ENCODE measurements at places on chromosomes 7 and 10. TPM values are rescaled to one million over a fixed set of nuclear protein-coding genes. Genes with fewer than 3 reads are reported as not detected.

IDI1 gene
- 30.3 TPM for total RNA-seq

PRF1 gene
- 1.4 TPM for total RNA-seq

CYP2W1 gene
- total RNA-seq, result not detected

NEURL1 gene
- total RNA-seq, result 0.41 TPM

CCL24 gene
- total RNA-seq, result not detected

ZNF804B gene
- 0.41 TPM for total RNA-seq

CALML3 gene
- total RNA-seq, result not detected

PIP gene
- not detected for total RNA-seq

INTS1 gene
- 31.2 TPM for total RNA-seq

CFAP43 gene
- 0.49 TPM for total RNA-seq

DNA sequence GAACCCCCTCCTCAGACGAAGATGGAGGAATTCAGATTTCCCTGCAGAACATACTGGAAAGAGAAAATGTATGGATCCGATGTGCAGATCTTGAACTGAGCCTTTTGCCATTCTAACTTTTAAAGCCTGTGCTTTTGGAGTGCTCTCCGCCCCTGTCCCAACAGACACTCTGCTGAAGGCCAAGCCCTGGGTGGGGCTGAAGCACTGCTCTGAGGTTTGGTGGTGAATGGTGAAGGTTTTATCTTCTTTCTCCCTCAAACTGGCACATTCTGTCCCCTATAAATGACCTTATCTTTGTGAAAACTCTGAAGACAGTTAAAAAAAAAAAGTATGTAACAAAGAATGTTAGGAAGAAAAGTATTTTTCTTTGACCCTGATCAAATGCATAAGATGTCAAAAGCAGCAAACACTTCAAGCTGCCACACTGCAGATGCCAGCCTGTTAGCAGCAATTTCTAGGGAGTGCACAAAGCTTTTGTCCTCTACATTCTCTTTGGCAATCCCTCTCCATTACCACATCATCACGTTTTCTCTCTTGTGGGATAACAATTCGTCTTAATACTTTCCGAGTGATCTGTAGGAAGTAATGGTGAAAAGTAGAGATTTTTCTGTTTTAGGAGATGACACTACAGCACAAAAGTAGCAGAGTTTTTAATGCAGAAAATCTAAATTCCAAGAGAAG, 137.3 kb upstream of the CCDC6 start:
- DNase-seq, result no peak

- DNase-seq, result peak; percentile 94
Measured at GRCh38 chr10:104330168-104331110, 7.8 kb downstream of the ITPRIP start.

DNA sequence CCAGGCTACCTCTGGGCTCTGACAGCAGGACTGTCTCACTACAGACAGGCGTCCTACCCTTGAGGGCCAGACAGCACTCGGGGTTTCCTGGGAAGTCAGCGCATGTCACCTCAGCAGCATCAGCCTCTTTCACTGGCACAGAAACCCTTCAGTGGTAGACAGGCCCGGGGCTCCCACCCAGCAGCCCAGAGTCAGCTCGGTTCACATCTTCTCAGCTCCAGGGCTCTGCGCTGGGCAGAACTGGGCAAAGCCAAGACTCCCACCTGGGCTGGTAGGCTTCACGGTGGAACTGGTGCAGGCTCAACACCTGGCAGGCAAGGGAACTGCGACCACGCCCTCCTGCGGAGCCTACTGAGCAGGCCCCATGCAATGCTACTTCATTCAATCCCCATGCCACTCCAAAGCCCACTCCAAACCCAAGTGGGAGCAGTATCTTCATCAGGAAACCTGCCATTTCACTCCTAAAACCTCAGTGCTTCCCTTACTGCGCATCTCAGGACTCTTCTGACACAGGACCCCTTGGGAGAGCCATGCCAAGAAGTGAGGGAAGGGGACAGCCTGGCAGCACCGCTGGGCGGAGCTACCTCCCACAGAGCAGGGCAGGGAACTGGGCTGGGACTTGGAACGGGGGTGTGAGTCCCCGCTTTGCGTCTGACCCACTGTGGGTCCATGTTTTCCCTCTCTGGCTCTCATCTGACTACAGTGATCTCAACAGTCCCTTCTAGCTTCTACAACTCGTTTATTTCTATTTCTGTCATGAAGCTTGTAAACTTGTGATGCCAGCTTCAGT, 60.4 kb downstream of the SCRN1 start:
- DNase-seq, result no peak

DNA sequence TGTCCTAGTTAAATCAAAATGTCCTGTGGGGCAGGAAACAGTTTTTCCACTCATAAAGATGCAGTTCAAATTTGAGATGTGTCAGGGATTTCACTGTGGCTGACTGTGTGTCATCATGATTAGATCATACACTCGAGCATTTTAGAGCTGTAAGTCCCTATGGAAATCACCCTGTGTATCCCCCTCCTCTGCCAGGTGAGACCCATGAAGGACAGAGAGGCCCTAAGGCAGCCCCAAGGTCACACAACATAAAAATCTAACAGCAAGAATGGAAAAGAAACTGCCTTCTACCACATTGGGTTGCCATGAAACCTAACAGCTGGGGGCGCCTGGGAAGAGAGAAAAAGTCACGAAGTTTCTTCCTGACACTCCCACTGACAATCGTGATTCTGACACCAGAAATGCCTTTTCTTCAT, 135.8 kb downstream of the KCNMA1 start:
- DNase-seq, result no peak

GRCh38 chr10:20473023-20473760, 423.9 kb downstream of the NEBL start:
- DNase-seq, result no peak

DNA sequence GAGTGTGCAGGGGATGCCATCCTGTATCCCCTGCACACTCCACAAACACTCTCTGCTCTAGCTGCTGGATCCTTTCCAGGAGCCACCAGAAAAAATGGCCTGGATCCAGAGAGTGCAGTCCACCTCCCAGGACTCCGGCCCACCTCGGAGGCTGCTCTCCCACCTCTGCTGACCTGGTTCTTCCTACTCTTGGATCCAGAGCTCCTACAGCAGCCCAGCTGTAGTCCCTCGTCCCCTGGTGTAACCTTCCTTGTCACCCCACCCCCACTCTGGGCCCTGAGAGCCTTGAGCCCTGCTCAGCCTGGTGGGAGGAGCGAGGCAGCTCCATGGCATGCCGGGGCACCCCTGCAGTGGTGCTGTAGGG, 54.4 kb downstream of the GOLGA7B start:
- DNase-seq, result no peak

DNA sequence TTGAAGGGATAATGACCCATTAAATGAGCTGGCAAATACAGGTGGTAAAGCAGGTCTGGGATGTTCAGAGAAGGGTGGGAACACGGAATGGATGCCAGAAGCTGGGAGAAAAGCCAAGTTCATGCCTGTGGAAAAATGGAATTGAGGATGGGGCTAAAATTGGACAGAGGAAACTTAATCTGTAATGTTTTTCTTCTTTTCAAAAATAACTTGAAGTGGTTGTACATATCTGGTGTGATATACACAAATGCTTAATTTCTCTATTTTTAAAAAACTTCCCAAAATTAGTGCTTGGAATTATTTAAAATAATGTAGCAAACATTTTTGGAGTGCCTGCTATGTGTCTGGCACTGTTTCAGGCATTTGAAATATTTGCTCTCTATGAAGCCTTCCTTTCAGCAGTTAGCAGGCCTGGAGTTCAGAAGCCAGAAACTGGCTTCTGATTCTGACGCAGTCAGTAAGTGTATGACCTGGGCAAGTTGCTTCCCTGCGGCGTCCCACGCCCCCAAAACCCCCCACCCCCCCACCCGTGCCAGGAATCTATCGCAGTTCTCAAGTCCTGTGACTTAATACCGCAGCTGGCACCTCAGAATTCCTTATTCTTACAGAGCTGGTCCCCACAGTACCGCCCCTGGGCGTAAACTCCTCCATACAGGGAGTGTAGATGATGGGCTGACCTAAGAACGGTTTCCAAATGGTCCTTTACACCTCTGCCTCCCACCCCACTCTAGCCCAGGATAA, 828 bp upstream of the MALSU1 start:
- DNase-seq, result no peak

- DNase-seq, result no peak
Measured at GRCh38 chr7:1418505-1419309, 40.6 kb downstream of the MICALL2 start.

- no peak for DNase-seq
Measured at GRCh38 chr7:97024209-97025129, at the start of gene DLX5. Gene DLX5, minus strand, starts transcription at chr7:97024831. Its CDS starts 208 bp downstream, at chr7:97024623.

- no peak for DNase-seq
Measured at GRCh38 chr7:51731075-51731474, 414.5 kb upstream of the COBL start.

GRCh38 chr7:121515630-121516401, 119.7 kb upstream of the FAM3C start:
- no peak for DNase-seq

DNA sequence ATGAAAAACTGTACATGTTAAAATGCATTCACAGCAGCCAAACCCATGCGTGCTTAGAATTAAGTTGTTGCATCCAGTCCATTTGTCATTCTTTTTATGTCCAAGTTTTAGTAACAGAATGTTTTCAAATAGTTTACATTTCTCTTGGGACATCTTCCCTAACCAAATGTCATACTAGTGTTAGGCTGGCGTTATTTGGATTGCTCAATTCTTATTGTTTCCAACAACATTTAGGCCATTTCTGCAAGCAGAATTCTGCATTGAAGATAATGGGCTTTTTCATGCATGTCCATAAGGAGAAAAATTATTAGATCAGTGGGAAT, 203.0 kb downstream of the HIBADH start:
- DNase-seq, result no peak

DNA sequence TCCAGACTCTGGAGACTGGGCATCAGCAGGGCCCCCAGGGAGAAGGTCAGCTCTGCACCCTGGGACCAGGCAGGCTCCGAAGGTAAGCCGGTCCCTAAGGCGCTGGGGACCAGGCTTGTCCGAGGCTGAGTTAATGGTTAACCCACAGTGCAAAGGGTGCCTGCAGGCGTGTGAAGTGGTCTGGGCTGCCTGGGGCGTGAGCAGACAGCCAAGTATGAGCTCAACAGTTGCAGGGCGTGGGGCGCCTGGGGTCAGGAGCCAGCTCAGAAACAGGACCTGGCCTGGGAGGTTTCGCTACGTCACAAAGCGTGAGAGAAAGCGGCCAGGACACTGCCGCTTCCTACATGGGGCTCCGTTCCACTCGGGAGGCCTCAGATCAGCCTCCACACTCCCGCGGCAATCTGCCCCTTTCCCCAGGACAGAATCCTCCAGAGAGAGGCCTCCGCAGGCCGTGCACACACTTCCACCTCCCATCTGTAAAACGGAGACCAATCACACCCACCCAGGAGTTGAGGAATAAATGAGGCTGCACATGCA, 16.0 kb downstream of the PDGFA start:
- peak; percentile 78 for DNase-seq

GRCh38 chr7:70719125-70719524, 412.8 kb upstream of the GALNT17 start:
- no peak for DNase-seq

- no peak for DNase-seq
Measured at GRCh38 chr7:25828468-25828867, 323.5 kb upstream of the NFE2L3 start.

DNA sequence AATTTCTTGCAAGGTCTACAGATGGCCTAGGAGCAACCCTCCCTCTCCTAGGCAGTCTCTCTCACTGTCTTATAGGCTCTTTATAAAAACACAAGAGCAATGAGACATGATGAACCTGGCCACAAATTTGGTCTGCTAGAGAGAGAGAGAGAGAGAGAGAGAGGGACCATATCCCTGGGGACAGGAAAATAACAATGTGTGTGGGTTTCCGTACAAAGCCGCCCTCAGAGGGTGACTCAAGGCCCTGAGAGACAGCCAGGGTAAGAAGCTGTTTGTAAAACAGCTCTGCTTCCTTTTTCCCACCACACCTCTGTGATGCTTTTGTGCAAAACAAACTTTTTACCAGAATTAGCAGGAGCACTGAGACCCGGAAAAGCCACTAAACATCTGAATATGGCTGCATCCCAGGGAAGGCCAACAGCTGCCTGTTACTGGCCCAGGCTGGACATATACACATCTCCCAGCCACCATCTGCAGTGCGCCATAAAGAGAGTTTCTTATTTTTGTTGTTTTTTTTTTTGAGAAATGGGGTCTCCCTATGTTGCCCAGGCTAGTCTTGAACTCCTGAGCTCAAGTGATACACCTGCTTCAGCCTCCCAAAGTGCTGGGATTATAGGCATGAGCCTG, 18.4 kb downstream of the GIMAP5 start:
- DNase-seq, result no peak

GRCh38 chr7:95921543-95921942, 149.2 kb downstream of the DYNC1I1 start:
- no peak for DNase-seq

GRCh38 chr10:11017000-11017569, 587 bp upstream of the CELF2 start:
- no peak for DNase-seq

GRCh38 chr7:27200761-27201579, 1.1 kb upstream of the HOXA13 start:
- DNase-seq, result no peak

- no peak for DNase-seq
Measured at GRCh38 chr7:156014808-156015207, 202.5 kb upstream of the SHH start.

DNA sequence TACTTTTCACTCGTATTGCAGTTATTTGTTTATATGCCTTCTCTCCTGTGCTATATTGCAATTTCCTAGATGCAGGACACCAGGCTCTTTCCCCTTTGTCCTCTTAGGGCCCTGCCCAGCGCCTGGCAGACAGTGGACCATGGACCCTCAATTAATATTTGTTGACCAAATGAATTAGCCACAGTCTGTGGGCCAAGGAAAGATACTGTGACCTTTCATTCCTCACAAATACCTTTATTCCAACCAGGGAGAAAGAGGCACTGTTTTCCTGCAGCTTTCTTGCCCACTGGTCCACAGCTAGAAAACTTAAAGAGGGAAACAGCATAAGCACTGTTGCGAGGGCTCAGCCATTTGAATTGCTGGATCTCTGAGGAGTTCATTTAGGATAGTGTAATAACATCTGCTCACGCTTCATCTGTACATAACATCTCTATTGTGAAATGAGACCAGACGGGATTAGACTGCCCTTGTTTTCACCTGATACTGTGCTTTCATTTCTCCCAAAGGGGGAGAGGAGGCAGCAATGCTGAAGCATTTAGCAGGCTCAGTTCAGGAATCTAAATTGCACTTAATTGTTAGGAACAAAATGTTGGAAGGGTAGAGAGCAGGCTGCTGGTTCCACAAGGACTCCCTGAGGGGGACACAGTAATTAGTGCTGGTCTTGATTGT, 46.7 kb downstream of the TNS3 start:
- DNase-seq, result no peak

DNA sequence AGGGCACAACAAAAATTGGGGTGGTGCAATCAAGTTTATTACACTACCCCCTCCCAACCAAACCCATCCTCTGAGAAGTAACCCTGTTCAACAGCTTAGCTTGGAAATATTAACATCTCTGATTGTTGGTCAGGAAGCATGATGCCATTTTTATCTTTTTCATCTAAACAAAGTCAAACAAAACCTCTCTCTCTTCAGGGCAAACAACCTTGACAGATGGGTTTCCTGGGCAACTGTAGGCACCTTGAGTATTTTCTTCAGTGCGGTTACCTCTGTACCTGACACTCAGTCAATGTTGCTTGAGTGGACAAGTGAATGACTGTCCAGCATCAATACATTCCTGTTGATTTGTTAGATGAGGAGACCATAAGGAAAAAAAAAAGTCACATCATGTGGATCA, 183.6 kb downstream of the NRP1 start:
- DNase-seq, result no peak
